ENCODE measurements at places on chromosomes 12 and 14. TPM values are rescaled to one million over a fixed set of nuclear protein-coding genes. Genes with fewer than 3 reads are reported as not detected.

The VDR gene
- polyA plus RNA-seq = 0.47 TPM

The OVCH1 gene
- polyA plus RNA-seq = not detected

The DICER1 gene
- polyA plus RNA-seq = 10.8 TPM

The RNASE13 gene
- not detected for polyA plus RNA-seq

The SSTR1 gene
- polyA plus RNA-seq = 3.6 TPM

The TXNDC16 gene
- 2.0 TPM for polyA plus RNA-seq

The PPM1H gene
- polyA plus RNA-seq = 2.5 TPM

The HOXC12 gene
- polyA plus RNA-seq = not detected

The SLC38A4 gene
- 92.0 TPM for polyA plus RNA-seq

The PACS2 gene
- polyA plus RNA-seq = 9.5 TPM

The MYF5 gene
- not detected for polyA plus RNA-seq

The DIO2 gene
- 0.02 TPM for polyA plus RNA-seq

The CACNA2D4 gene
- 1.0 TPM for polyA plus RNA-seq

The CMTM5 gene
- polyA plus RNA-seq = not detected

The KCNH5 gene
- polyA plus RNA-seq = not detected

The PLA2G1B gene
- 4.6 TPM for polyA plus RNA-seq

The NRDE2 gene
- polyA plus RNA-seq = 20.0 TPM

The APOF gene
- polyA plus RNA-seq = 335 TPM

The TAS2R30 gene
- polyA plus RNA-seq = not detected

The DLST gene
- polyA plus RNA-seq = 10.7 TPM

The PRR4 gene
- 2.2 TPM for polyA plus RNA-seq

The PTPRO gene
- 0.31 TPM for polyA plus RNA-seq

The SMIM10L1 gene
- 6.3 TPM for polyA plus RNA-seq

The FBRSL1 gene
- polyA plus RNA-seq = 2.5 TPM

The SIX4 gene
- polyA plus RNA-seq = 0.08 TPM

The TM7SF3 gene
- polyA plus RNA-seq = 35.0 TPM

The TSPAN19 gene
- polyA plus RNA-seq = not detected

The TAS2R46 gene
- polyA plus RNA-seq = not detected

The KRT6C gene
- not detected for polyA plus RNA-seq

The NRIP2 gene
- polyA plus RNA-seq = 0.46 TPM

The CCDC175 gene
- polyA plus RNA-seq = not detected

The DACT1 gene
- 0.32 TPM for polyA plus RNA-seq

The PLEK2 gene
- polyA plus RNA-seq = 11.0 TPM

The GALNT8 gene
- polyA plus RNA-seq = 0.03 TPM

The SYNE2 gene
- 23.5 TPM for polyA plus RNA-seq

The PIWIL1 gene
- polyA plus RNA-seq = not detected

The ADCY4 gene
- 5.8 TPM for polyA plus RNA-seq

The RPL10L gene
- not detected for polyA plus RNA-seq

The OR6C3 gene
- polyA plus RNA-seq = not detected

The BMAL2 gene
- 1.8 TPM for polyA plus RNA-seq

The TSPAN11 gene
- polyA plus RNA-seq = 0.54 TPM

The BDKRB2 gene
- 0.10 TPM for polyA plus RNA-seq

The SLC2A14 gene
- not detected for polyA plus RNA-seq

The CMA1 gene
- not detected for polyA plus RNA-seq

The PPP4R4 gene
- polyA plus RNA-seq = 0.52 TPM
